ENCODE measurements at places on chromosomes 1 and 21. TPM values are rescaled to one million over a fixed set of nuclear protein-coding genes. Genes with fewer than 3 reads are reported as not detected.
A peak's percentile ranks its signal among the peaks of the same experiment; 100 is the strongest.

DNA sequence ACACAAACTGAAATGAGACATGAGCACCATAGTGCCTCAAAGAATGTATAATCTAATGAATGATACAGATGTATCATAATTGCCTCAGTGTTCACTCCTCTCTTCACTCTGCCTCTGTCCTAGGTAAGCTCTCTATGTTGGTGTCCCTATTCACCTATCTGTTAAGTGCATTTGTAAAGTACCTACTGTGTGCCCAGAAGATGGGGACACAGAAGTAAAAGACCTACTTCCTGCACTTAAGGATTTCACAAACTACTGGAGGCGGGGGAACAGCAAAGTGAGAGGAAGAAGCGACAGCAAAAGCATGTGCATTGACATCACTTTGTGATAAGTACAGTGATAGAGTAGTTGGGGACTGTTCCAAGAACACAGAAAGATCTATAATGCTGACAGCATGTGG is 18.1 kb downstream of the RD3 start:
- no peaks in the 10 kb centered on the region for H3K36me3 ChIP-seq
- peak; percentile 5 for DNase-seq
- H3K27ac ChIP-seq = no peak overlapping the region
- H3K27me3 ChIP-seq = peaks cover 10% of the 10 kb centered on the region
- no peak overlapping the region for H3K4me3 ChIP-seq

GRCh38 chr1:60129911-60130310 is 56.3 kb upstream of the C1orf87 start:
- H3K4me1 ChIP-seq = no peaks in the 10 kb centered on the region
- no peaks in the 10 kb centered on the region for H3K27me3 ChIP-seq
- no peak overlapping the region for H3K27ac ChIP-seq
- no peak overlapping the region for H3K4me3 ChIP-seq
- no peak for DNase-seq

DNA sequence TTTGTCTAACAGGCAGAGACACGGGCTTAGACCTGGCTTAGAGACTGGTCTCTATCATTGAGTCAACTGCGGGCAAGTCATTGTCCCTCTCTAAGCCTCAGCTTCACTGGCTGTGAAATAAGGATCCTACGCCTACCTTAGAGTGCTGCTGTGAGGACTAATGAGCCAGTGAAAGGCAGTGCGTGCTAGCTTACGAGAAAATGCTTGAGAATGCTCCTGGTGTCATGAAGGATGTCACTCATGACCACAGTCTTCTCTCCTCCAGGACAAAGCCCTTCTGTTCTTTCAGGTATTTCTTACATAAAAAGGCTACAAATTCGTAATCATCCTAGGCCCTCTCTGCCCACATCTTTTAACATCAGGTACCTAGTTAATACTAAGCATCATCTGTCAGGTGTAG is 16.5 kb upstream of the A3GALT2 start:
- H3K27ac ChIP-seq = no peak overlapping the region
- H3K4me1 ChIP-seq = peaks cover 6% of the 10 kb centered on the region
- no peaks in the 10 kb centered on the region for H3K27me3 ChIP-seq
- no peak overlapping the region for H3K4me3 ChIP-seq
- no peak for DNase-seq

GRCh38 chr1:90176530-90176929 is 181.6 kb downstream of the ZNF326 start:
- H3K27ac ChIP-seq = no peak overlapping the region
- H3K27me3 ChIP-seq = no peaks in the 10 kb centered on the region
- H3K36me3 ChIP-seq = no peaks in the 10 kb centered on the region
- no peaks in the 10 kb centered on the region for H3K4me1 ChIP-seq
- no peak overlapping the region for H3K4me3 ChIP-seq
- DNase-seq = no peak

DNA sequence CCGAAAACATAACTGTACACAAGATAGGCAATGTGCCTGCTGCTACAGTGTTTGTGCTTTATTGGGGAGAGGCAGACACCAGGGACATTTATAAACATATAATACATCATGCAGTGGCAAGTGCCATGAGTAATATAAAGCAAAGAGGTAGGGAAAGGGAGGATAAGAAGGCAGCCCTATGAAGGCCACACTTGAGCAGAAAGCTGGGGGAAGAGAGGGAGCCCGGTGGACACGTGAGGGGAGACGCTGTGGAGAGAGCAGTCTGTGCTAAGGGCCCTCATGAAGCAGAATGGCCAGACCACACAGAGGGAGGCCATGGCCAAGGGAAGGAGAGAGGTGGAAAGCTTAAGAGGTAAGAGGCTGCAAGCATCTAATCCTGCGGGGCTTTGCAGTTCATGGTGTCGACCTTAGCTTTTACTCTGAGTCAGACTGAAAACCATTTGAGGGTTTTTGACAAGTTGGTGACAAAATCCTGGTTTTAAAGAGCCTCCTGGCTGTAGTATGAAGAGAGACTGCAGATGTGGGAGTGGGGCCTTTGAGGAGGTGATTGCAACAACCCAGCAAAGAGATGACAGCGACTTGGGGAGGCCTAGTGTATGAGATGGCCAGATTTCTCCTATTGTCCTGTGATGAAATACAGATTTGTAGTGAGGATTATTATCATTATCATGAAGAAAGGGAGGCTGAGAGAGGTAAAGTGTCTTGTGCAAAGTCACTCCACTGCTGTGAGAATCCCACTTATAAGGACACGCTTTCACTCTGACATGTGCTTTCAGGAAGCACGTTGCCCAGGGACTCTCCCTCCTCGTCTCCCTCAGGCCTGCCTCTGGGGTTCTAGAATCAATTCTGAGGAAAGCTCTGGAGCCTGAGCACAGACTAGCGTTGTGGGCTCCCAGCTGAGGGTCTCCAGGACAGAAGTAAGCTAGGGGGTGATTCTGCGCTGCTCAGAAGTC is 192.9 kb downstream of the RHOU start:
- H3K27me3 ChIP-seq = peaks cover 9% of the 10 kb centered on the region
- no peak overlapping the region for H3K4me3 ChIP-seq
- DNase-seq = no peak
- no peaks in the 10 kb centered on the region for H3K36me3 ChIP-seq
- no peak overlapping the region for H3K27ac ChIP-seq
- no peaks in the 10 kb centered on the region for H3K4me1 ChIP-seq

The NR5A2 gene
- 0.25 TPM for total RNA-seq

DNA sequence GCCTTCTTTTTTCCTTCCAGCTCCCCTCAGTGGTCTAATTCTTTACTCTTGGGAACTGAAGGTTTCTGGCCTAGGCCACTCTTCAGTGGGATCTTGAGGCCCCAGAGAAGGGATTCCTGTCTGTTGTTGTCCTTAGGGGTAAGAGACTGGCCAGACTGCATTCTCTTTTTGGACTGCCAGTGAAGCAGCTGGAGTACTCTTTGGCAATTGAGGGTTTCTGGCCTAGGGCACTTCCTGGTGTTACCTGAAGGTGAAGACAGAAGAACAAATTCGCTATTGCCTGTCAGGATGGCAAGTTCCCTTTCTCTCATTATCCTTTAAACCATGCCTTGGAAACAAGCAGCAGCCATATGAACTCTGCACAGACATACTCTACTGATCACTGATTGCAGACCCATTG is 286.6 kb upstream of the ZP4 start:
- H3K27me3 ChIP-seq = no peaks in the 10 kb centered on the region
- H3K36me3 ChIP-seq = no peaks in the 10 kb centered on the region
- H3K4me1 ChIP-seq = no peaks in the 10 kb centered on the region

The TCHHL1 gene
- total RNA-seq = not detected

- no peak for DNase-seq
- H3K27me3 ChIP-seq = no peaks in the 10 kb centered on the region
- H3K4me3 ChIP-seq = no peak overlapping the region
- H3K36me3 ChIP-seq = no peaks in the 10 kb centered on the region
Observed at GRCh38 chr21:26842300-26842699, 2.9 kb downstream of the ADAMTS1 start.

DNA sequence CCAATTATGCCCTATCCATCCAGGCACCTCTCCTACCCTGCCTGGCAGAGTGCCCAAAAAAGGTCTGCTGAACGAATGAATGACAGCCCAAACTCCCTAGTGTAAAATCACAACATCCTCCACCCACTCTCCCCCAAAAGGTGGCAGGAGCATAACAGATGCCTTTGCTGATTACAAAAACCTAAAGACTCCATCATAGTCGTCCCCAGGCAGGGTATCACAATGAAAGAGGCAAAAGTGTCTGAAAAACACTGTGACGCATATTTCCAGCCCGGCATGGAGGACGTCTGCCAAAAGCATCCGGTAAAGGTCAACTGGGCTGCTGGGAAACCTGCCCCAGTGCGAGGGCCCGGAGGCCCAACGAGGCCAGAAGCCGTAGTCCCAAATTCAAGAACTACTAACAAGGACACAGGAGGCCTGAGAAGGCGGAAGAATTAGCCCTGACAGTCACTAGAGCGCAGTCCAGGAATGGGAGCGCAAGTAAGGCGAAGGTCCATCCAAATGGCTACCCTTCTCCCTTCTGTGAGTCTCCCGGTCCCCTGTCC is 576 bp downstream of the SMIM12 start:
- H3K27ac ChIP-seq = peak overlapping the region; percentile 85
- peaks cover 20% of the 10 kb centered on the region for H3K4me1 ChIP-seq
- H3K36me3 ChIP-seq = peaks cover 33% of the 10 kb centered on the region
- H3K4me3 ChIP-seq = peak overlapping the region; percentile 83
- DNase-seq = peak; percentile 52

The MIXL1 gene
- not detected for total RNA-seq

The TRABD2B gene
- total RNA-seq = not detected

DNA sequence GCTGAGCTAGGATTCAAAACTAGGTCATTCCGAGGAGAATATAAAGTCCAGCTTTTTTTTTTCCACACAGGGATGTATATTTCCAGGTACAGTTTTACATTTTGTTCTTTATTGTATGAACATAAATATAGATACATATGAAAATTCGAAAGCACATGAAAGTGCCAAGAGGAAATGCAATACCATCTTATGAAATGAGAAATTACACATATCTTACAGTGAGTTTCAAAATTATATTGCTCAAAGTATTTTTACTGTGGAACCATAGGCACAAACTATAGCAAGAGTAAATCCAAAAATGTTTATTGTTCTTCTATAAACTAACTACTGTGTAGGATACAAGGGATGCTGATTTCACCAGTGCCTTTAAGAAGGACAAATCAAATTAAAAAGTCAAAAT is 39.0 kb downstream of the PTPRC start:
- H3K27ac ChIP-seq = no peak overlapping the region
- no peak overlapping the region for H3K4me3 ChIP-seq

DNA sequence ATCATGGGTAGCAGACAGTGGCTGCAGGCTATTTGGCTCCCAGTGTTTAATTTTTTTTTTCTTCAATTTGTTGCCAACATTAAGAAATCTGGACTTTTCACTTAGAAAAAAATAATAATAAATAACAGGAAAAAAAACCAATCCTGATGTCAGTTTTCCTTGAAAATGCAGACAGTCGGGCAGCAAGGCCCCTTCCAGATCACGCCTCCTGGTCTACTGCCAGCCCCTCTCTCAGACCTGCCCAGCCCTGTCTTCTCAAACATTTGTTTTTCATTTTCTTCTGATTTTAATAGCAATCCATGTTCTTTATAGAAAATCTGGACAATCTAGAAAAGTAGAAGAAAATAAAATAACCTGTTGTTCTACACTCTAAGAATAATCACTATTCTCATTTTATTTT is 15.5 kb downstream of the IFNGR2 start:
- no peak overlapping the region for H3K4me3 ChIP-seq
- no peak for DNase-seq
- no peaks in the 10 kb centered on the region for H3K4me1 ChIP-seq
- no peak overlapping the region for H3K27ac ChIP-seq
- H3K27me3 ChIP-seq = no peaks in the 10 kb centered on the region

- no peaks in the 10 kb centered on the region for H3K36me3 ChIP-seq
- no peak overlapping the region for H3K27ac ChIP-seq
- DNase-seq = no peak
- H3K4me3 ChIP-seq = no peak overlapping the region
- H3K27me3 ChIP-seq = no peaks in the 10 kb centered on the region
Observed at GRCh38 chr1:190957565-190957964, 479.9 kb upstream of the BRINP3 start.

The GNG12 gene
- total RNA-seq = 3.7 TPM

DNA sequence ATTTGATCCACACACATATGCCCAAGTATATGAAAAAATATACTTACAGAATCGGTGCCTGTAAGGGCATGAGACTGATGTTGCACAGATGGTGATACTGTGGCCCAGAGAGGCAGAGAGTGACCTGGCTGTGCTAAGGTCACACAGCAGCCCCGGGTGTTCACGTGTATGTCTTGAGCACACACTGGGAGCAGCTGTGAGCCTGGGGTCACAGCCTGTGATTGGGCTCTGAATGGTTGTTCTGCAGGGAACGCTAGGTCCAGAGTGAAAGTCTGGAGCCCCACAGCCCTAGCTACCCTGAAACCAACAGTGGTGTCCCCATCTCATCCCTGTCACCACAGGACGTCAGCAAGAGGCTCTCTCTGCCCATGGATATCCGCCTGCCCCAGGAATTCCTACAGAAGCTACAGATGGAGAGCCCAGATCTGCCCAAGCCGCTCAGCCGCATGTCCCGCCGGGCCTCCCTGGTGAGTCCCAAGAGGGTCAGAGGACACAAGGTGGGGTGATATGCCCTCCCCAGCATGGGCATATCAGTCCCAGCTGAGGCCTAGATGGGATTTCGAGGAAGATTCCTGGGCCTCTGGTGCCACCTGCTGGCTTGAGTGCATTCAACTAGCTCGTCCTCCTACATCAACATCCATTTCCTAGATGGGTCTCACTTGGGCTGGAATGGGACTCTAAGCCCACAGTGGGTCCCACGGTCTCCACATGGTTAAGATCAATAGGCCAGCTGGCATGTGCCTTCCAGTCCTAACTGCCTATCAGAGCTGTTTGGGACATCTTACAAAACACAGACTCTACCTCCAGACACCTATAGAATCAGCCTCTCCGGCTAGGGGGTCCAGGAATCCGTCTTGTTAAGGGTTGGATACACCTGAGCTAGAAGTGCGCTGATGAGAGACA is 19.7 kb downstream of the CDK18 start:
- DNase-seq = peak; percentile 82
- no peak overlapping the region for H3K4me3 ChIP-seq
- H3K27me3 ChIP-seq = peaks cover 25% of the 10 kb centered on the region

- no peak for DNase-seq
- H3K27me3 ChIP-seq = no peaks in the 10 kb centered on the region
- peaks cover 70% of the 10 kb centered on the region for H3K36me3 ChIP-seq
- no peaks in the 10 kb centered on the region for H3K4me1 ChIP-seq
Observed at GRCh38 chr1:44881011-44881632, 38.1 kb upstream of the PTCH2 start.

Data from K562 (cell line).